ENCODE measurements at places on chromosomes 7 and 10.

- DNase-seq: no peak
Observed at GRCh38 chr7:4819560-4820404, 42.0 kb downstream of the PAPOLB start.

GRCh38 chr10:36730316-36730715 is 395.1 kb upstream of the ANKRD30A start:
- no peak for DNase-seq

- no peak for DNase-seq
Observed at GRCh38 chr10:26994743-26995142, 105.6 kb downstream of the ANKRD26 start.

DNA sequence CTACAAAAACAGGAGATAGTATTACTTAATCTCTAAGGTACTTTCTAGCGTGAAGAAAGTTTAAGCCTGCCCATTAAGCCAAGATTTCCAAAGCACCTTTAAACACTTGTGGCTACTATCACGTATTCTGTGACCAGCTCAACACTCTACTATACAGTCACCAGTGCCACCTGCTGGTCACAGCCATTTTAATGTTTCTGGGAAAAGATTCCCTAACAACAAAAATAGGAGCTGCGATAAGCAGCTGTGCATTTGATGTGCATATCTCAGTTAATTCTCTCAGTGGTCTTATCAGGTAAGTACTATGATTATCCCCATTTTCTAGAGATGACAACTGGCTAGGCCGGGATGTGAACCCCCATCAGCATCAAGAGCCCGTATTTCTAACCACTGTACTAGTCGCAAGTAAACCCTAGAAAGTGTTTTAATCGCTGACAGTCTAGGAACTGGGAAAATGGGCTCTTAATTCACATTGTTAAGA is 860 bp downstream of the SEC31B start:
- DNase-seq: peak; percentile 76
